ENCODE measurements at places on chromosomes 6 and 20.

GRCh38 chr6:14505401-14505800, 387.8 kb downstream of the CD83 start:
- DNase-seq: no peak

DNA sequence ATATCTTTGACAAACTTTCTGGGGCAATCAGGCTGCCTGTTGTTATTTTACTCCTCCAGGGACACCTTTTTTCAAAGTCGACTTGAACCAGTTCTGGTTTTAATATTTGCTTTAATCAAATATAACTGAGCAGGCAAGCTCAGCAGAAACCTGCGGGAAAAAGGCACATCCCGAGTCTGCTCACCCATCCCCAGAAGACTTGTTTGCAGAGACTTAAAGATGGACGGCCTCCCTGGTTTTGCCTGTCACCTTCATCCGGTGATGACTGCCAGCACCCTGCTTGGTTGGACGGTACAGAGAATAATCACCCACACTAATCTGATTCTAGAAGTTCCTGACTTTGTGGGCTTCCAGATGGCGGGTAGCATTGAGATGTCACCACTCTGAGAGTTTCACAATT, 36.8 kb downstream of the PPP1R3G start:
- DNase-seq: no peak

- DNase-seq: no peak
Observed at GRCh38 chr20:23655491-23656211, 17.9 kb upstream of the CST3 start.

DNA sequence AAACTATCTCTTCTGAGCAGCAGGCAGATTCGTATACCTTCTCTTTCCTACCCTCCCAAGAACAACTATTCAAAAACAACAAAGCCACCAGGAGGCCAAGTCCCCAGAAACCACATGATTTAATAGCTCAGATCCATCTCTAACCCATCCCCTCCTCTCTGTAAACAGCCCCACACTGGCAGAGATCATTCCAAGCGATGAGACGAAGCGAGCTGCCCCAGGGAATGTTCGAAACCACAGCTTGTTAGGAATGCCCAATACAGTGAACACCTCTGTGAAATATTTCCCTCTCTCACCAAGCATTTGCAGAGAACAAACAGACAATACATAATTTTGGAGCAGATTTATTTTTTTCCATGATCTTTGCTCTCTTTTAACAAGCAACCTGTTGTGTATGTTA, 231.8 kb downstream of the SOD2 start:
- DNase-seq: no peak

DNA sequence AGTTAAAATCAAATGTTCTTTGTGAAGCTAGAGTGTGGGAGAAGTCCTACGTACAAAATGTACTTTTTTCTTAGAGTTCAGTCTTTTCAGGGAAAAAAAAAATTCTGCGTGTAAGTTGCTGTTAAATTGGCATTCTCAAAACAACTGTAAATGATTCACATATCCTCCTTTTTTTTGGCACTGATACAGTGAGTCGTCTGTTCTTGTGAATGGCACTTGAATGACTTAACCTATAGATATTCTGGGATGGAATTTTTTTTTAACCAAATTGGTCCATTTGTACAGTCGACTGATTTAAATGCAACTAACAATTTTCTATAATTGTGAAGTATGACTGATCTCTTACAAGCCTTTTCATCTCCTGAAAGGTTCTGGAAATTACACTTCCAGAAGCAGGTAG, 5.5 kb upstream of the JAG1 start:
- peak; percentile 58 for DNase-seq

DNA sequence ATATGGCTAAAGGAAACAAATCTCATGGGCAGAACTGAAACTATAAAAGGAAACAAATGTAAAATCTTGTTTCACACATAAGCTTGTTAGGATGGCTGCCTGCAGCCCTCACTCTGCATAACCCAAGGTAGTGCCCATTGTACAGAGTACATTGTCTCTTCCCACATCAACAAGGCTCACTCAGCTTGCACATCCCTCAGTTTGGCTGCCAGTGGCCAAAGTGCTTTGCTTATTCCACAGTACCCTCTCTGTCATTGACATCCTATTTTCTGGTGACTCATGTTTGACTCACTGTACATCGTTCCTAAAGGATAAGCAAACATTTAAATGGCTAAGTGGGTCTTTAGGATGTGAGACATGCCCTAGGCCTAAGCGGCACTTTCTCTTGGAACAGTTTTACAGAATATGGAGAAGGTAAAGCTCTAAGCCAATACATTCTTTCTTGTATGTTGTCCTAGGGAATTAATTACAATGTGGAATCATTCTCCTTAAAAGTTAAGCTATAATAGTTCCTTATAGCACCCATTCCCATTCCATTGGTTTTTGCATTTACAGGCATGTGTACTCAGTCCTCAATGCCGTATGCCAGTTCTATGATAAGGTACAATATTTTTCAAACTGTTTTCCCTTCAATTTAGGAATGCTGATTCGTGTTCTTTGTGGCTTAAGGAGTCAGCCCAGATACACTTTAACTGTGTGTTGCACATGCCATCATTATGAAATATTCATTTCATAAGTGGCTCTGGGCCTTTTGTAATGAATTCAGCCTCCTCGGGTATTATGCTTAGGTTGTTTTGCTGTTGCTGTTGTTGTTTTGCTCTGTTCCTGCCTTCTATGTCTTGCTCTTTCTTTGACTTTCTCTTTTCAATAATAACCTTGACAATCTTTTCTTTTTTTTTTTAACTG, 5.5 kb downstream of the ANKEF1 start:
- peak; percentile 80 for DNase-seq

- DNase-seq: no peak
Observed at GRCh38 chr6:117072134-117072533, 193.2 kb upstream of the VGLL2 start.

GRCh38 chr20:34575271-34575670, 16.8 kb downstream of the MAP1LC3A start:
- no peak for DNase-seq

DNA sequence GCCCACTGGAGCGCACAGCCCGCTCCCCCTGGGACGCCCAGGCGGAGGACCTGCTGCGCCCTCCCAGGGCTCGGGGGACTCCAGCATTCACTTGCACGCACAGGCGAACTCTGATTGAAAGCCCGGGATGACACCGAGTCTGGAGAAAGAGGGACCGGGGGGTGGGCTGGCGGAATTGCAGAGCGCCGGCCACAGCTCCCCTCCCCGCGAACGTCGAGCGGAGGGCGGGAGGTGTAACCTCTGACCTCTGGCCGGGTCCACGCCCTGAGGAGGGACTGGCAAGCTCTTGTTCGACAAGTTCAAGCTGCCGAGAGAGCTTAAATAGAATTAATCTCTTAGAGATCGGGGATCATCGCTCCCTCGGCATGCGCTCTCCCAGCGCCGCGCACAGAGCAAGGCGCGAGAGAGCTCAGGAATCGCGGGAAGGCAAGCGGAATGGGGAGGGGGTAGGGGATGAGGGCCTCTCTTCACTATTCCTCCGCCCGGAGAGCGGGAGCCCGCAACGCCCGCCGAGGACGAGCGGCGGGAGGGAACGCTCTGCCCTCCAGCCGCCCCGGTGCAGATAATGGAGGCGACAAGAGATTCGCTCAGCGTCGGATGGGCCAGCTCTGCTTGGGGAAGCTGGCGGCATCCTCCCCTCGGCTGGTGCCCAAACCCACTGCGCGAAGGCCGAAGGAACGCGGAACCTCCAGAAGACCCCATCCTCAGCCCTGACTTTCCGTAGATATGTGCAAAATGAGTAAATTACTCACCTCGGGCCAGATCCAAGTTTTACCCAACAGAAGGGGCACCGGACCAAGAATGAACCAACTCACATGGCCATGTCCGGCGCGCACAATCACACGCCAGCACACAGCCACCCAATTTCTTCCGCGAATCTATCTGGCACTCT, 761 bp upstream of the NR2E1 start:
- no peak for DNase-seq

DNA sequence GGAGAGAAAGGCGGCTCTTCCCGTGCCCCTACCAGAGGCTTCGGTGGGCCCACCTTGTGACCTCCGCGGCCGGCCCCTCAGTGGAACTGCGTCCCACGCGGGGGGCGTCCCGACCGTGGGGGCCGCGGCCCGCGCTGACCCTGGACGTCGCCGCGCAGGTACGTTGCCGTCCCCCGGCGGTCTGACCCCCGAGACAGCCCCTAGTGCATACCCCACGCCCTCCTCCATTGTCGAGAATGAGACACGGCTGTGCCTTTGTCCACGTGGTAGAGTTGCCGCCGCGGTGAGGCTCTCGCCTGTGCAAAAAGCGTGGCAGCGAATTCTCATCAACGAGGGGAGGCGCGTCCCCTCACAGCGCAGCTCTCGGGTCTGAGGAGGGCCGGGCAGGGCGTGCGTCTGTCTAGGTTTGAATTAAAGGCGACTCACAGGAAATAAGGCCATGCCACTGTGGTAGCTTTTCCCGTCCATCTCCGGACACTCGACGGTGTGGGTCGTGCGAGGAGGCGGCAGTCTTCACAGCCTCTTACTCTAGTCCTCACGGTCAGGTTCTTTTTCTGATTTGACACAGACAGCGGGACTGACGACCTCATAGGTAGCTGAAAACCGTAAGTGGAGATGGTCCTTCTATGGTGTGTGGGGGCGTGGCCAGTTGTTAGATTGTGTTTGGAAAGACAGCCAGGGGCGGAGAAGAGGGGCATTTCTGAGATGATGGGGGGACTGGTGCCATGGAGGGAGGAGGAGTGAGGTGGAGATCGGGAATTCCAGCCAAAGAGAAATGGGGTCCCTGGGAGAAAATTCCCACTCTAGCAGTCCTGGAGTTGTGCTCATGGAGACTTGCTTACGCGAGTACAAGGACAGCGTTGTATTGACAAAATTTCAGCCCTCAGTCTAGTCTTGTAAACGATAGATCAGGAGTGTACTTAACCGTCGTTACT, 580 bp downstream of the NXT1 start:
- peak; percentile 35 for DNase-seq

DNA sequence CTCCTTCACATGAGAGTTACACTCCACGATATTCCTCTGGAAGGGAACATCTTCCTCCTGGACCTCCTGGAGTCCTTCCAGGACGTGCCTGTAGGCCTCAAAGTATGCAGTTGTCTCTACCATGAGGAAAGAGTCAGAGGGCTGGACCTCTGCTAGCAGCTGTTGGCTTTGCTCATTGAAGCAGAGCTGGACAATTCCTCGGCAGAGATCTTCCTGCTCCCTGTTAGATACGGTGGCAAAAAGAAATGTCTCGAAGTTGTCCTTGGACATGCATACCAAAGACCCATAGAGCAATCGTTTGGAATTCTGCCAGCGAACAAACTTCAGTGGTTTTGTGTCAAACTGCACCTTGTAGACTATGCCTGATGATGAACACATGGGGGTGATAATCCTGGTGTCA, 7.7 kb downstream of the ZNFX1 start:
- DNase-seq: no peak

DNA sequence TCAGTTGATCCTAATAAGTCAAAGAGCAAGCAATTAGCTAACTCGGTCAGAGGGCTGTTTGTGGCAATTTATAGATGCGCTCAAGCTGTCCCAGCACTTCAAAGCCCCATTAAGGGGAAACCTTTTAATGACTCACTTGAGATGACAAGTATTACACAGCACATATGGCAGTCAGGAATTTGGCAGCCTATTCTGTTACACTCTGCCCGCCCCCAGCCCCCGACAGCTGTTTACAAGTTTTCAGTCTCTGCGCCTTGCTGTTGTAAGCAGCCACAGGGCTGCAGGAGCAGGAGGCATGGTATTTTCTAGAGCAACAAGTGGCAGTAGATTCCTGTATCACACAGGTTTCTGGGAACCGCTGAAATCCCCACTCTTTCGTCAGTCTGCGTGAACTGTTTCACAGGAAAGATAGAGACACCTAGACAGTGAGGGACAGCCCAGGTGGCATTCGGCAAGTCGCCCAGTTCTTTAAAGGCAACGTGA, 263.0 kb downstream of the FOXC1 start:
- peak; percentile 75 for DNase-seq

GRCh38 chr20:56411759-56412472, at the start of gene CASS4:
CASS4 (plus strand) TSS chr20:56412260; CDS start chr20:56412459, 199 bp downstream.
- DNase-seq: peak; percentile 57
